Activated B cell treated with CpG ODN at 0.5 μM for 24 hours (primary cell): ENCODE measurements at places on chromosomes 3 and 15. TPM values are rescaled to one million over a fixed set of nuclear protein-coding genes. Genes with fewer than 3 reads are reported as not detected.

GRCh38 chr3:39148435-39149058 lies 4.8 kb downstream of the CSRNP1 start:
- H3K36me3 ChIP-seq: peaks cover 49% of the 10 kb centered on the region
- peak overlapping the region; percentile 99 for H3K27ac ChIP-seq
- H3K4me3 ChIP-seq: peak overlapping the region; percentile 98
- H3K27me3 ChIP-seq: no peaks in the 10 kb centered on the region

DNA sequence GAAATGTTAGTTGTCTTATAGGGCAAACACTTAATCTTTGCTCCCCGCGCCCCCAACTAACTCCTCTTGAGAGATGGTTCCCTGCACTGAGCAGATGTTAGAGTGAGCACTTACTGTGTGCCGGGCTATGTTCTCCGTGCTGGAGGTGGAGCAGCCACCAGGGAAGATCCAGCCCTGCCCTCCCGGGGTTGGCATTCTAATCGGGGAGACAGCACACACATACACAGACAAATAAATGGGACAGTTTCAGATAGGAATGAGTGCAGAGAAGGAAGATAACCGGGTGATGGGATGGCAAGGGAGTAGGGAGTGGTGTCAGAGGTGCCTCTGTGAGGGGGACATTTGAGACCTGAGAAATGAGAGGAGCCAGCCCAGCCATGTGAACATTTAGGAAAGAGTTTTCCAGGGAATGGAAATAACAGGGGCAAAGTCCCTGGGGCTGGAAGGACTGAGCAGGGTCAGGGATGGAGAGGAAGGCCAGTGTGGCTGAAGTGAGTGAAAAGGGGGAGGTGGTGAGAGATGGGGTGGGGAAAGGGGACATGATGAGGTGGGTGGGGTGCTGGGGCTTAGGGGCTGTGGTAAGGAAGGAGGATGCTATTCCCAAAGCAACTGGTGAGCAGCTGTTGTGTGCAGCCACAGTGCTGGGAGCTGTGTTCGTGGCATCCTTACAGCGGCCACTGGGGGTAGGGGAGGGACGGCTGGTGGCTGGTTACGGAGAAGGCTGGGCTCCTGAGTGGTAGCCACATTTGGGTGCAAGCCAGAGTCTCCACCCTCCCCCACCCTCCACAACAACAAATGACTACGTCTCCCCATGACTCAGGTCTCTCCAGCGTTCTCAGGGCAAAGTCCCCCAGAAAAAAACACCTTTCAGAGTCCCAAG lies 15.4 kb upstream of the FGD5 start:
- H3K27me3 ChIP-seq: peaks cover 37% of the 10 kb centered on the region
- no peaks in the 10 kb centered on the region for H3K36me3 ChIP-seq

- no peaks in the 10 kb centered on the region for H3K36me3 ChIP-seq
- no peak overlapping the region for H3K27ac ChIP-seq
- peaks cover 23% of the 10 kb centered on the region for H3K27me3 ChIP-seq
- no peak for DNase-seq
- H3K4me1 ChIP-seq: peaks cover 4% of the 10 kb centered on the region
Observed at GRCh38 chr15:62931650-62932049, 110.9 kb upstream of the TPM1 start.

- H3K36me3 ChIP-seq: peaks cover 12% of the 10 kb centered on the region
- peaks cover 36% of the 10 kb centered on the region for H3K4me1 ChIP-seq
- no peak for DNase-seq
- H3K27me3 ChIP-seq: no peaks in the 10 kb centered on the region
- no peak overlapping the region for H3K27ac ChIP-seq
- H3K4me3 ChIP-seq: peak overlapping the region; percentile 12
Observed at GRCh38 chr15:77417602-77418001, 2.3 kb downstream of the PEAK1 start.

DNA sequence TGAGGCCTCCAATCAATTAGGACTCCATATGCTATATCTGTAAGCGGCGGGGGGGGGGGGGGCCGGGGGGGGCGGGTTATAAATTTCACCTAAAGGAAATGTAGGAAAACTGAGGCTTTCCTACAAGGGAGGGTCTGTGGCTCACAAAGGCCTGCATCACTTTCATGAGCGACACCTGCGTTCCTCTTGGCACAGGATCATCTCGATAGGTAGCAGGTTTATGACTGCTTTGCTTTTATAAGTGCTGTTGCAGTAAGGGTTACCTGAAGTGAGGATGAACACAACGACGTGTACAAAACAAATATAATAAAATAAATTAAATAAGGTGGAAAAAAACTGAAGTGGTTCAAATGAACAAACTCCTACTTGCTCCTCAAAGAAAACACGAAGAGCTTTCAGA lies 194.3 kb downstream of the FOXP1 start:
- peaks cover 6% of the 10 kb centered on the region for H3K36me3 ChIP-seq
- H3K4me1 ChIP-seq: peaks cover 88% of the 10 kb centered on the region
- H3K4me3 ChIP-seq: no peak overlapping the region
- DNase-seq: no peak

DNA sequence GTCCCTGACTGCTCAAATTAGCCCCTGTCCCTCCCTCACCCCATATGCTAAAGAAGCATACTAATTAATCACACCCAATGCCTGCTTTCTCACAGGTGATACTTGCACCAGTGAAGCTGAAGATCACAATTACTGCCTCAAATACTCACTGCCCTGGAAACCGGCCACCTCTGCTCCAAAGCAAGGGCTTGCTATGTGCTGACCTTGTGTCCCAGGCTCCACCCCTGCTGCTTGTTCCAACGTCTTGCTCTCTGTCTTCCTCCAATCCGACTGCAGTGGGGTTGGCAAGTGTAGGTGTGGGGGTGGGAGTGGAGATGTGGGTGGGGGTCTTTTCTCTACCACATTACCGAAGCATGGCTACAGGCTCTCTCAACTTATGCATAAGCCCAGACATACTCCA lies 55.7 kb upstream of the PSMD6 start:
- DNase-seq: no peak
- peaks cover 5% of the 10 kb centered on the region for H3K27me3 ChIP-seq
- no peak overlapping the region for H3K27ac ChIP-seq
- H3K36me3 ChIP-seq: no peaks in the 10 kb centered on the region

DNA sequence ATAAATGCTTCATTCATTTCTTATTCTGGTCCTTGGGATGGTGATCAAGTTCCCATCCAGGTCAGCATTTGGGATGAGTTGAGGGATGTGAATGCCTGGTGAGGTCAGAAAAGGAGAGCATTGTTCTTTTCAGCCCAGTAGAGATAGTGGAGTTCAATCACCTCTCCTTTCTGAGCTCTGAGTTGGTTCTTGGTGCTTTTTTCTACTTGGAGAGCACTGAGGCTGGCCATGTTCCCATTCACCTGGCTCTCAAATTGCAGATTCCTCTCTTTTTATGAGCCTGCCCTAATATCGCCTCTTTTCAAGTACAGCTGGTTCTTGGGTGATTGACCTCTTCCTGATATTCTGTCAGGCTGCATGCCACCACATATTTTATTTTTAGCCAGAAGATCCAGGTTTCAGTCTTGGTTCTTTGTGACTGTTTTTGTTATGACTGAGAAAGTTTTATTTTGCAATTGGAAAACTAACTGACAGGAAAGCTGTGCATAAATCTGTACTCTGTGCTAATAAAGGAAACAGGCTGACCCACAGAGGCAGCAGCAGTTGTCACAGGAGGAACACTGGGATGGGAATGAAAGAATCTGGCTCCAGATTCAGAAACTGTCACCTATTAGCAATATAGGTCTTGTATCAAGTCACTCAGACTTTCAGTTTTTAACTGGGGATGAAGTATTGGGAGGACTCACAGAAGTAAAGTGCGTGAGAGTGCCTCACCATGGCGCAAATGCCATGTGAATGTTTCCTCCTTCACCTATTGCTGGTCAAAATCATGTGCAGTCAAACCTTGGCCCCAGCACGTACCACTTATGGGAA lies 10.7 kb downstream of the AQP9 start:
- H3K36me3 ChIP-seq: no peaks in the 10 kb centered on the region
- H3K4me3 ChIP-seq: no peak overlapping the region
- no peak for DNase-seq
- H3K4me1 ChIP-seq: no peaks in the 10 kb centered on the region

- peak; percentile 68 for DNase-seq
- peaks cover 44% of the 10 kb centered on the region for H3K4me1 ChIP-seq
- H3K36me3 ChIP-seq: peaks cover 19% of the 10 kb centered on the region
- H3K27ac ChIP-seq: peak overlapping the region; percentile 81
Observed at GRCh38 chr15:41894791-41895463, 1.1 kb upstream of the SPTBN5 start.

DNA sequence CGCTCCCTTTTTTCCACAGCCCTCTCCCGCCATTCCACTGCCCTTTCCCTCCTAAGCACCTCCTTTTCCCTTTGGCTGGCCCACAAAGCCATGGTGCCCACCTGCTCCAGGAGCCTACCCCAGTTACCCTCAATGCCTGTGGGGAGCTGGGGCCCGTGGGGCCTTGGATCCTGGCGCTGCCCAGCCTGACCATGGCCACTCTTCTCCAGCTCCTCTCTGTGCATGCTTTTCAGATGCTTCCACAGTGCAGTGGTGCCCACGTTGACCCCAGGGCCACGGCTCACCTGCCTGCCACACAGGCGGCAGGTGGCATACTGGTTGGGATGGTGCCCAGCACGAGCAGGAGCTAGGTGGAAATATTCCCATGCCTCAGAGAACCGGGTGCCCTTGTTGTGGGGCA lies 1.5 kb downstream of the ZBED2 start:
- peak overlapping the region; percentile 90 for H3K27ac ChIP-seq
- peak overlapping the region; percentile 71 for H3K4me3 ChIP-seq
- H3K4me1 ChIP-seq: peaks cover 66% of the 10 kb centered on the region
- peaks cover 11% of the 10 kb centered on the region for H3K36me3 ChIP-seq

GRCh38 chr15:35321926-35322325 lies 224.0 kb downstream of the DPH6 start:
- no peaks in the 10 kb centered on the region for H3K36me3 ChIP-seq
- H3K4me1 ChIP-seq: no peaks in the 10 kb centered on the region
- no peak overlapping the region for H3K4me3 ChIP-seq
- H3K27ac ChIP-seq: no peak overlapping the region
- DNase-seq: no peak
- no peaks in the 10 kb centered on the region for H3K27me3 ChIP-seq

DNA sequence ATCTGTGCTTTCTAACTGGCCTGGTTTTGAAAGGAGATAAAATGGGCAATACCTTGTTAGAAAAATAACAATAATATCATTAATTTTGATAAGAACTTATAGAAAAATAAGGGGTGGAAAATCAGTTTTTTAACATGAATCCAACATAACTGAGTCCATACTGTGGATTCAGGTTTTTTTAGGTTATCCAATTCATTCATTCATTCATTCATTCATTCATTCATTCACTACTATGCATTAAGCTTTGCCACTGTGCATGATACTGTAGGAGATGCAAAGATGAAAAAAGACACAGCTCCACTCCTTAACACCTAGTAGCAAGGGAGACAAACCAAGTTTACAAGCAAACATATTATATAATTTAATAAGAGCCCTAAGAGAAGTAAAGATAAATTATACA lies 97.0 kb upstream of the TNIK start:
- H3K4me3 ChIP-seq: no peak overlapping the region
- DNase-seq: no peak
- H3K36me3 ChIP-seq: no peaks in the 10 kb centered on the region
- H3K27ac ChIP-seq: no peak overlapping the region
- H3K27me3 ChIP-seq: no peaks in the 10 kb centered on the region

- peaks cover 26% of the 10 kb centered on the region for H3K27me3 ChIP-seq
- H3K4me3 ChIP-seq: no peak overlapping the region
- no peaks in the 10 kb centered on the region for H3K4me1 ChIP-seq
- DNase-seq: no peak
Observed at GRCh38 chr3:197465996-197466549, 89.7 kb downstream of the BDH1 start.

DNA sequence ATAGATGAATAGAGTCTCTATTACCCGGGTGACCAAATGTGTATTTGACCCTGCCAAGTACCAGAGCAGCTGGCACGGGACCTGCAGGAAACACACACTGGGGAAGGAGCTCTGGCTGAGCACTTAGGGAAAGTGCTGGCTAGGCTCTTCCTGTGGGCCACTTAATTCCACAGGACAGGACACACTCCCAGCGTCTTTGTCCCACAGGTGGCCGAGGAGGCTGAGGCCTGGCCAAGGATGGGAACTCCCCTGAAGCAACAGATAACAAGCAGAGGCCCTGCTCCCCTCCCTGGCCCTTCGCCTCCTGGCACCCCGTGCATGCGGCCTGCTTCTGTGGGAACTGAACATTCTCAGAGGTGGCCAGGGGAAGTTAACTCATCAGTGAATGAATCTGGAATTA lies 180.8 kb downstream of the ATP10A start:
- H3K4me1 ChIP-seq: no peaks in the 10 kb centered on the region
- H3K4me3 ChIP-seq: no peak overlapping the region
- no peak overlapping the region for H3K27ac ChIP-seq
- H3K27me3 ChIP-seq: no peaks in the 10 kb centered on the region
- no peaks in the 10 kb centered on the region for H3K36me3 ChIP-seq
- DNase-seq: no peak

GRCh38 chr15:90760661-90761232 lies 43.6 kb downstream of the BLM start:
- H3K27ac ChIP-seq: no peak overlapping the region
- H3K36me3 ChIP-seq: peaks cover 52% of the 10 kb centered on the region
- H3K4me3 ChIP-seq: no peak overlapping the region
- peaks cover 3% of the 10 kb centered on the region for H3K4me1 ChIP-seq

Gene PSTPIP1
- 33.7 and 42.7 TPM in 2 replicates for total RNA-seq

Gene EPHB3
- total RNA-seq: 0.05 and 0.07 TPM in 2 replicates

Gene GOLGA8N
- 4.3 and 5.6 TPM in 2 replicates for total RNA-seq

Gene ARL6IP5
- 77.5 and 77.8 TPM in 2 replicates for total RNA-seq

Gene DMXL2
- total RNA-seq: 5.3 and 6.1 TPM in 2 replicates

Gene PCSK6
- 0.78 and 1.1 TPM in 2 replicates for total RNA-seq

Gene SPTBN5
- 0.78 and 1.1 TPM in 2 replicates for total RNA-seq
